Activated T-cell treated with anti-CD3 and anti-CD28 coated beads for 48 hours (primary cell): ENCODE measurements at places on chromosomes 7 and 10.

GRCh38 chr10:110827410-110827809, 44.3 kb upstream of the PDCD4 start:
- no peak for DNase-seq

- DNase-seq: no peak
Measured at GRCh38 chr10:89301721-89302445, at the start of gene IFIT2. IFIT2 (plus strand) TSS chr10:89302046; CDS start chr10:89302124, 78 bp downstream.

DNA sequence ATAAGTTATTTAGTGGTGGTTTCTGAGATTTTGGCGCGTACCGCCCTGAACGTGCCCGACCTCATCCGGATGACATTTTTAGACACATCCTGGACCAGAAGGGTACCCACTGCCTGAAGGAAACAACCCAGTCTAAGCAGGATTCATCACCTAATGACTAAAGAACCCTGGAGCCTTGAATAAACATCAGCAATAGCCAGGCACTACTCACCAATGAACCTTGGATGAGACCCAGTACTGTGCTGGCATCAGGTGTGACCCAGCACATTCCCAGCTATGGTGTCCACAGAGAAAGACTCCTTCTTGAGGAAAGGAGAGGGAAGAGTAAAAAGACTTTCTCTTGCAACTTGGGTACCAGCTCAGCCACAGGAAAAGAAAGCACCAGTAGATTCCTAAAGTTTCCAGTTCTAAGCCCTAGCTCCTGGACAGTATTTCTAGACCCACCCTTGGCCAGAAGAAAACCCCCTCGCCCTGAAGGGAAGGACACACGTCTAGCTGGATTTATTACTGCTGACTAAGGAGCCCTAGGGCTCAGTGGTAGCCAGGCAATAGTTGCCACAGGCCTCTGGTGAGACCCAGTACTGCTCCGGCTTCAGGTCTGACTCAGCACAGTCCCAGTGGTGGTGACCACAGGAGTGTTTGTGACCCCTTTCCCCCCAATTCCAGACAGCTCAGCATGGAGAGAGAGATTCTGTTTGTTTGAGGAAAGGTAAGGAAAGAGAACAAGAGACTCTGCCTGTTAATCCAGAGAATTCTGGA, 32.5 kb downstream of the ZNF277 start:
- no peak for DNase-seq

DNA sequence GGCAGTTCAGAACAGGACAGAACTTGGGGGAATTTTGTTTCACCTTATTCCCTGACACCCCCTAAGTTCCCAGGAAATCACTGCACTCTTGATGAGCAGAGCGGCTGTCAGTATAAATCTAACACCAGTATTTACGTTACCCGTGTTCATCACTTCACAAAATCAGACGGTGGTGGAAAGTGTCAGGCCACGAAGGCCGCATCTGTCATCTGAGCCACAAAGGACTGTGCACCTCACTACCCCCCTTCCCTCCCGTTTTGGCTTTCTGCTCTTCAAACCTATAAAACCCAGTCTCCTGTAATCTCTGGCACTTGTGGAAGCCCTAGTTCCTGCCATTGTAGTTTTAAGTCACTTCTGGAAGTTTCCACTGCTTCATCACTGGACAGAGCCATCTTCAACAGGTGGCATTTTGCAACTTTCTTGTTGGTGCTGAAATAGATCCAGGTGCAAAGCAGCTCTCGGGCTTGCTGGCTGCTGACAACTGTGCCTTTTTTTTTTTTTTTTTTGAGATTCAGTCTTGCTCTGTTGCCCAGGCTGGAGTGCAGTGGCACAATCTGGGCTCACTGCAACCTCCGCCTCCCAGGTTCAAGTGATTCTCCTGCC, 9.5 kb downstream of the ZFAND2A start:
- no peak for DNase-seq

DNA sequence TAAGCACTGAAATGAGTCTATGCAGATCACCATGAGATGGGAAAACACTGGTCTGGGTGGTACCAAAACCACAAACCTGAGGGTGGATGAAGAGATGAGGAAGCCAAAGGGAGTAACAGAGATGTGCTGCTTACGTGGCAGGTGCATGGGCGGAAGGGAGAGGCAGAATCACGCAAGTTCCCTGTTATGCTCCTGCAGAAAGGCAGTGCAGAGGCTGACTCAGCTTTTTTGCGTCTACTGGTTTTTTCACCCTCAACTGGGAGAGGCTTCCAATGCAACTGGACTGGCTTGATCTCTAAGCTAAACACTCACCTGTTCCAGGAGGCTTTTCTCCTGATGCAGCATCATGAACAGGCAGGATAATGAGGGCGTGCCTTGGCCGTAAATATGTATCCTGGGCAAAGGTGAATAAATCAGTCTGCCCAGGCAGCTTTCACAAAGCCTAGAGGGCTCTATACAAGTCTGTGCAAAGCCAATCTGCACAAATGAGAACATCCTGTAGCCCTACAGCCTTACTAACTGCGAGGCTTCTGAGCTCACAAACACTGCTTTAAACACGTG, 95.4 kb upstream of the AFAP1L2 start:
- peak; percentile 68 for DNase-seq

DNA sequence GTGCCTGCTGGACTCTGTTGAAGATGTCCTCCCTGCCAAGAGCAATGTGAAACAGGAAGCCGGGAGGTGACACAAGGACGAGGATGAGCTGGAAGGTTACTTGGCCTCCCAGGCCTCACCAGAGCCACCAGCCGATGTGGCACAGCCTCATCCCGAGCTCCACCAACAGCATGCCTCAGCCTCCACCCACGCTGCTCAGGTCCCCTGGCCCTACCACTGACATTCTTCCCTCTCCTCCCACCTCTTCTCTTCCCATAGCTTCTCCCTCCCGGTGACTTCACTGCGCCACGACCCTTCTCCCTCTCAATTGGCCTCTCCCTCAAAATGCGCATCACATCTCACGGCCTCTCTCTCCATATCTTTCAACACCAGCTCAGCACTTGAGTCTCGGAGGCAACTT, 249.9 kb downstream of the SKAP2 start:
- DNase-seq: no peak

GRCh38 chr10:100807241-100807951, 62.0 kb downstream of the PAX2 start:
- no peak for DNase-seq

DNA sequence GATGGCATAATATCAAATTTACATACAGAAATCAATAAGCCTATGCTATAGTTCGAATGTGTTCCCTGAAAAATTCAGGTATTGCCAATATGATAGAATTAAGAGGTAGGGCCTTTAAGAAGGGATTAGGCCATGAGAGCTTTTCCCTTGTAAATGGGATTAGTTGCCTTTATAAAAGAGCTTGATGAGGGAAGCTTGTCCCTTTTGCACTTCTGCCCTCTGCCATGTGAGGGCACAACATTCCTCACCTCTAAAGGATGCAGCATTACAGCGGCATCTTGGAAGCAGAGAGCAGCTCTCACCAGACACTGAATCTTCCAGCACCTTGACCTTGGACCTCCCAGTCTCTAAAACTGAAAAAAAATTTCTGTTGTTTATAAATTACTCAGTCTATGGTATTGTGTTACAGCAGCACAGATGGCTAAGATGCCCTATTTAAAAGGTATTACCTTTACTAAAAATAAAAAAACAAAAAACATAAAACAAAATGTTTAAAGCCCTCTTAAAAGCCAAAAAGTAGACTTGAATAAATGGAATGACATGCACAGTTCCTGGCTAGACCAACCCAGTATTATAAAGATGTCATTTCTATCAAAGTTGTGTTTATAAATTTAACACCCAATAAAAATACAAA, 909.6 kb downstream of the REEP3 start:
- DNase-seq: no peak

DNA sequence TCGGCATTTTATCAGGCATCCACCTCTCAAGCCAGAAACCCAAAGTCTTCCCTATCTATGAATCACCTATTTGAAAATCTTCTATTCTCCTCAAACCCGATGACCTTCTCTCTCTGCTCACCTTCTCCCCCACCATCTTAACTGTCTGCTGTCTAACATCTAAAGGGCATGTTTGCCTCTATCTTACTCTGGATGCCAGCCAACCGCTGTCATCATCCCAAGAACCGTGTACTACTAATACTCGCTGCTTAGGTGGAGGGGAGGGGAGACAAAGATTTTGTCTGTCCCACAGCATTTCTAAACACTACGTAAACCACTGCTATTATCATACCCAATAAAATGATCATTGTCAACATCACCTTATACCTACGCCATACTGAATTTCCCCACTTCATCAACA, 29.5 kb downstream of the PAXIP1 start:
- no peak for DNase-seq

DNA sequence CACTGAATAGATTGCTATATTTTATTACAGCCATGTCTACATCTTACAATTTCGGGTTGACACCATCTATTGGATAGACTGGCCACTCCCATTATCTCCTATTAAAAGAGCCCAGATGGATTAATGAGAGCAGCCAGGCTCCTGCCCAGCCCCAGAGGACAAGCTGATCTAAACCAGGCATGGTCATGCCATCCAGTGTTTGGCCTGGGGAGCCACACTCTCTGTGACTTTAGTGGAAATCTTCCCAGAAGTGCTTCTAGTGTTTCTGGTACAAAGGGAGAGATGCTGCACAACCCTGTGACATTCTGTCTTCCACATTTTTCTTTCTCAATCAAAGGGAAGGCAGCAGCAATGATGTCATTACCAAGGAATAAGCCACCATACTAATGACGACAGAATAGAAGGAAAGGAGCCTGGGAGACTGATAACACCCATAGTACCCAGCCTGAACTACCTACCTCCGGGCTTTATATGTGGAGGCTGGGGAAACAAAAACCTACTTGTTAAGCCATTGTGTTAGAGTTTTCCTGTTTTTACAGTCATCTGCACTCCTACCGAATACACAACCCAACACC, 5.0 kb downstream of the NEBL start:
- DNase-seq: no peak

DNA sequence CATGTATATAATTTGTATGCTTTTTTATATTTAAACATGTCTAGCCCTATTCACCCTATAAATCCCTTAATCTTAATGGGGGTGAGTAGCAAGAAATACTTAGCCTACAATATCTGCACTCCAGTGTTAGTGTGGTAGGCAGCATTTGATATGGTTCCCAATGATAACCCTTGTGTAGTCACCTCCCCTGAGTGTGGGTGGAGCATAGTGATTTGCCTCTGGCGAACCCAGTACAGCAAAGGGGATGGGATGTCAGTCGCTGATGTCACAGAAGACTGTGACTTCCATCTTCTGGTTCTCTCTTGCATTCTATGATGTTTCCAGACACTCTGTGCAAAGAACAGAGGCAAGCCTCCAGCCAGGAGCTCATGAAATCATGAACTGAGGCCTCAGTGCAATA, 211.2 kb downstream of the CRPPA start:
- no peak for DNase-seq

GRCh38 chr7:47188136-47188535, 393.8 kb downstream of the TNS3 start:
- no peak for DNase-seq

- no peak for DNase-seq
Measured at GRCh38 chr10:19889256-19889655, 73.0 kb downstream of the PLXDC2 start.

- DNase-seq: no peak
Measured at GRCh38 chr7:95583834-95584621, 12.3 kb downstream of the PDK4 start.

DNA sequence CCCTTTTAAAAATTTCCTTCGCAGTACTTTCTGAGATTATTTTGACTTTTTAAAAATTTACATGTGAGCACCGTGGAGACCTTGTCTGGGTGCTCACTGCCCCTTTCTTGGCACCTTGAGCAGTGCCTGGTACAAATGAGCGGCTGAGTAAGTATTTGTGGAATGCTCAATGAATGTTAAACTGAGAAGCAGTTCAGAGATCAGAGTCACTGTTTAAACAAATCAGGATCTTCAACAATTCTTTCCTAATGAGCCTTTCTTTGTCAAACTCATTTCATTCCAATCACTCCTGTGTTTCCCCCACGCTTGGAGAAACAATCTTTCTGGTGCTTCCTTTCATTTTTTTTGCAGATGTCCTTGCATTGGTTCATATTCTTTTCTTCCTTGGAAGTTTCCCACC, 611.3 kb upstream of the GALNT17 start:
- DNase-seq: no peak
